ENCODE measurements at places on chromosomes 16 and 17.

- no peak for DNase-seq
Observed at GRCh38 chr16:85673529-85674417, 15.0 kb downstream of the GINS2 start.

DNA sequence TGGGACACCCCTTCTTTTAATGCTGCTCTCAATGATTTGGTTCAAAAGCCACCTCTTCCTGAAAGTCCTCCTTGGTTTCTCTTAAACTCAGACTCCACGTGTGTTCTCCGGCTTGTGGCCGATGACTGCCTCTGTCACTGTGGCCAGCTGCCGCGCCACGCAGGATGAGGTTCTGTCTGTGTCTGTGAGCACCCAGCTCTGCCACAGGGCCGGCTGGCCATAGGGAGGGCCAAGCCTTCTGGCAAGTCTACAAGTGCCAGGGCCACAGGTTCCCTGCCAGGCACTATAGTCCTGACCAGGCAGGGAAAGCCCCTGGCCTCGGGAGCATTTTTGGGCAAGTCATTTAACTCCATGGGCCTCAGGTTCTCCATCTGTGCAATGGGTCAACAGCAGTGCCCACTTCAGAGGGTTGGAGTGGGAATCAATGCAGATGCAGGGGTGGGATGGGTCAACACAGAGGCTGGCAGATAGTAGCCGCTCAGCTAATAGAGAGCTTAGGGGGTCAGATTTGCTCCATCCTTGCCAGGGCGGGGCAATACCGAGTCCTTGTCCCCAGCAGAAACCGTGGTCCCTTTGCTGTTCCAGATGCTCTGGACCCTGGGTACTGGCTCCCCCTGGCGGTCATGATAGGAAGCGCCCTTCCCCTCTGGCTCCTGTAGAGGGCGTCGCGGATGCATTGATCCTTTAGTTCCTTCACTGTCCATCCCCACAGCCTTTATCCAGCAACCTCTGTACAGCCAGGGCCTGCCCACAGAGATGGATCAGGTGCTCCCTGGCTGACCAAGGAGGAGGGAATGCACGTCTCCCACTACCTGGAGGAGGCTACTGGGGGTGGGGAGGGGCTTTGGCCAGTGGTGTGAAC lies 19.3 kb upstream of the ADGRG3 start:
- peak; percentile 68 for DNase-seq

- DNase-seq, result no peak
Observed at GRCh38 chr16:15874745-15875314, 13.6 kb downstream of the CEP20 start.

GRCh38 chr17:40452216-40452787 lies 9.1 kb downstream of the IGFBP4 start:
- DNase-seq, result no peak

DNA sequence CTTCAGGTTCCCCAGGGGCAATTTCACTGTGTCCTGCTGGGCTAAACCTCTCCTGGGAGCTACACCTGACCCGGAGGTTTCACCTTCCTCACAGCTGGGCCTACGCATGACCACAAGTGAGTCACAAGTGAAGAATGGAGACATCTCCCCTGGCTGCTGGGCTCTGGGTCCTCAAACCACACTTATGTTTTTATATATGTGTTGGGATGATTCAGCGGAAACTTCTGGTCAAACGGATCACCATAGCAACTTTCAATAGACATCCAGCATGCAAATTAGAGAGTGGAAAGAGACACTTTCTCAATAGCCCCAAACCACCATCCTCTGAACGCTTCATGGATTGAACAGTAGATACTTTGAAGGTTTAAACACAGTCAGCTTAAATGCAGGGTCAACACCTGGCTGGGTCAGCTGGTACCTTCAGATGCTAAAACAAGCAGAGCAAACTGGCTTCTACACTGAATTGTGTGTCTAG lies 28.0 kb upstream of the MAF start:
- DNase-seq, result no peak

GRCh38 chr16:11169641-11170040 lies 86.4 kb downstream of the SOCS1 start:
- DNase-seq, result no peak

DNA sequence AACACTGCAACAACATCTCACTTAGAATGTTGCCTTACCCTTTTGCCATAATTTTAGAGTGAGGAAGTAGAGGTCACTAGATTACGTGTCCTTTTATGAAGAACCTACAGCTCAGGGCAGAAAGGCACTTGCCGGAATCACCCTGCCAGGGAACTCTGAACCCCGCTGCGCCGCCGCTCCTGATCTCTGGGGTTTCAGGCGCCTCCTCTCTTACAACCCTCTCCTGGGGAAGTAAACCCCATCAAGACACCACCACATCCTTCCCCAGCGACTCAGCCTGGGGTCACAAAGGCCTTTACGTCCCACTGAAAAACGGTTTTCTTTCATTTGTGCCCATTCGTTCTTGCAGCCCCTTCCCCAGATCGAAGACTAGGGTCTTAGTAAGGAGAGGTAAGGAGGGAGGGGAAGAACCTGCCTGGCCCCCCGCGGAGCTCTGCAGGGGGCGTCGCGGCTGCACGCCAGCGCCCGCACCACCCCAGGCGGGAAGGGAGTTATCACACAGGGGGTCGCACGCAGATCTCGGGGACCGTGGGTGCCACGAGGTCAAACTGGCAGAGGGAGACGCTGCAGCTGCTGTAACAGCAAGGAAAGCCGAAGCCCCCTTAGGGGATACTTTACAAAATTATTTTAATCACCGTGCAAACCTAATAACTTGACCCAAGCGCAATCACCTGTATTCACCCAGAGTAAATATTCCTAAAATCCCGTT lies 1.0 kb upstream of the HLF start:
- DNase-seq, result no peak

DNA sequence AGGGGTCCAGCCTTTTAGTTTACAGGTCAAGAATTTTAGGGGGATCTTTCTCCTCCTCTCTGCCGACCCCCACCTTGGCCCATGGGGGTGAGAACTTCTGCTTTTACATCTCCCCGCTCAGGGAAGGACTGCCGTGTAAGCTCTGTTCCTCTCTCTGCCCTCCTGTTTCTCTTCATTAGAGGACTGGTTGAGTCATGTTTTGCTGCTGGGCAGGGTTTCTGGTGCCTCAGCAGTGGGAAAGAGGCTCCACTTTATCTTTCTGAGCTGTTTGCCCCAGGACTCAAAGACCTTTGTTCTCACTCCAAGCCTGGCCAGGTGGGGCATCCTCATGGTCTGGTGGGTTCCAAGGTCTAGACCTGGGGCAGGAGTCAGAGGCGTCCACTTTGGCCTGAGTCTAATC lies 93.0 kb downstream of the UTP18 start:
- DNase-seq, result no peak

DNA sequence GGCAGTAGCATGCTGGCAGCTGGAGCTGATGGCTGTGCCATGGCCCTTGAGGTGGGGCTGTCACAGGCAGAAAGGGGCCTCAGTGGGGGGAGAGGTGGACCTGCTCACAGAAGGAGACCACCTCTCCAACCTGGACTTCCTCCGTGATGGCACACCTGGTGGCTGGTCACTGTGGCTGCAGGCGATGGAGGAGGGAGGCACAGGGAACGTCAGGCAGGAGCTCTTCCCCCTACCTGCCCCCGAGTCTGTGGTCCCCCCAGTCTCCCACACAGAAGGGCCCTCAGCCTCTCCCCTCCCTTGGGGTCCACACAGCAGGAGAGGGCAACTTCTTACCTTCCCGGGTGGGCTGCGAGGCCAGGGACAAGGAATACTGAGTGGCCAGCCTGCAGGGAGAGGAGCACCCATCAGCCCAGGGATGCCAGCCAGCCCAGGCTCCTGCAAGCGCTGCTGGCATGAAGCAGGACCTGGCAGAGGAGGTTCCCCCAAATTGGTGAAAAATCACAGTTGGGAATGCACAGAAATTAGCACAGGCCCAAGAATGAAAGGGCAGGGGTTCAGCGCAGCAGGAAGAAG lies 96.5 kb downstream of the GOSR1 start:
- no peak for DNase-seq

DNA sequence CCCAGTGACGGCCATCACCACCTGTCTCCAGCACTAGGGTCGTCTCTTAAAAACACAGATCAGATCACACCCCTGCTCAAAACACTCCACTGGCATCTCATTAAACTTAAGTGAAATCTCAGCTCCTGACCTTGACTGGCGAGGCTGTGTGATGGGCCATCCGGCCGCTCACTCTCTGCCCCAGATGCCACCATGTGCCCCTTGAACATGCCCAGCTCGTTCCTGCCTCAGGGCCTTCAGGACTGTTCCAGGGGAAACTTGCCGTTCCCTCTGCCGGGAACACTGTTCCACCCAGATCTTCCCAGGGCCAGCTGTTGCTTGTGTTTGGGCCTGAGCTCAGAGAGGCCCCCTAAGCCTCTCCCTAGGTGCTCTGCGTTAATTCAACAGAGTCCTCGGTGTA lies 39.4 kb downstream of the RPH3AL start:
- no peak for DNase-seq

DNA sequence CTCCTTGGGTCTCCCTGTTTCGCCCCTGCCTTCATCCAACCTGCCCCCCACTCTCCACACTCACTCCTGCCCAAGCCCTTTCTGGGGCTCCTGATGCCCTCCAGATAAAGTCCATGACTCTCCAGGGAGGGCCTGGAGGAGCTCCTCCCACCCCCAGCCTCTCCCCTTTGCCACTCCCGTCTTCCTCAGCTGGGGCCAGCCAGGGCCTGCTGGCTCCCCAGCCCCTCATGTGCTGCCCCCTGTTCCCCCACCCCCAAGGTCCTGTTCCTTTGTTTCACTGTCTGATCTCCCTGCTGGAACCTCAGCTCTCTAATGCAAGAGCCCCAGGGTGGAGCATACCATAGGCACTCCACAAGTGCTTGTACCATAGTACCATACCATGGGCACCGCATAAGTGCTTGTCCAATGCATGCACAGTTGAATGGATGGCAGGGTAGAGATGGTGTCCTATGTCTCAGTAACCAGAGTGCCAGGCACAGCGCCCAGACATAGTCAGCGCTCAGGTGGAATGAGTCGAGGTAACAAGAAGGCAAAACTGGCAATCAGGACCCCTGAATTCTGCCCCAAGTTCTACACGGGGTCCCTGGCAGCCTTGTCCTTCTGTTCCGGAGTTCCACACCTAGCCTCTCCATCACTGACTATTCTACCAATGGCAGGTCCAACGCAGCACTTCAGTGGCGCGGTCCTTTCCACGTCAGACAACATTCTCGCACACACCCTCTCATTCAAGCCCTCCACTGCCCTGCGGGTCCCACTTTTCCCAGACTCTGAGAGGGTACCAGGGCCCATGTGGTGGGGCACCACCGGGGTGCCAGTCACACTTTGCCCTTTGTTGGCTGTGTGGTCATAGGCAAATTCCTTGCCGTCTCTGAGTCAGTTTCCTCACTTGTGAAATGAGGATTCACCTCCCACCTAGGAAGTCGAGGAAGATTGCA lies 1.4 kb downstream of the PLCD3 start:
- no peak for DNase-seq

DNA sequence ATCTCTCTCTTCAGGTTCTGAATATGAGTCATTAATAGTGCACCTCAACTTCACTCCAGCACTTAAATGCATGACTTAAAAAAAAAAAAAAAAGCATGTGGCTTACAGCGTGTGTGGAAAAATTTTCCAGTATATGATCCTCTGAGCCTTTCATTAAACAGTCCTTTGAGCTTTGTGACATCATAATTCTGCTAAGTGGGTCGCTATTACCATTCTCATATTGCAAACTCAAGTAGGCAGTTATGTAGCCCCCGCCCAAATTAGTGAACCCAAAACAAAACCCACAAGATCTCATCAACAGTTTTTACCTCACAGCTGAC lies 672 bp downstream of the CMTR2 start:
- DNase-seq, result peak; percentile 33

DNA sequence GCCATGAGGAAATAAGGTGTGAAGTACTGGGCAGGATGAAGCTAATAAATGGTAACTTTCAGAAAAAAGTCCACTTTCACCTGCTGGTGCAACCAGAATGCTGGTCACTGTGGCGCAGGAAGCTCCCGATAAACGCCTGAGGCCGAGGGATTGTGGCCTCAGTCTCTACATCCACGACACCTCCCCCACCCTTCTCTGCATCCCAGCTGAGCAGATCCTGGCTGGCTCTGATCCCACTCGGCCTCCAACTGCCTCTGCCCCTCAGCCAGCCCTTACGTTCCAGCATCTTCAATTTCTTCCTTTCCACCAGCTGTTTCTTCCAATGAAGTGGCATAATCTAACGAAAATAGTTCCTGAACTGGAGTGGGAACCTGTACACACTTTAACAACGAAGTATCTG lies 49.5 kb downstream of the COX4I1 start:
- no peak for DNase-seq

DNA sequence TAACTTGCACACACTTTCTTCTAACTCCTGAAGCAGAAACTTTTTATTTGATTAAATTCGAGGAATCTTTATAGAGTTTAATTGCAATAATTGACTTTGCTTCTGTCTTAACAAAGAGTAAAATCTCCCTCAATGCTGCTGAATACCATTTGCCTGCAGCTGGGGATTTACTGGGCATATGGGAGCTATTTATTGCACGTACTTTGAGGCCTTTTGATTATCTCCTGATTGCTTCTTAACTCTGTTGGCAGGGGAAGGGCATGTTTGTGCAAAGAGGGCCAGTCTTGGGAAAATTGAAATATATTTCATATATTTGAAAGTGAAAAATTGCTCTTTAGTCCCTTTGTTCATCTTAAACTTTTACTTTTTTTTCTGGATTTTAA lies 156.8 kb upstream of the CHMP6 start:
- DNase-seq, result no peak

GRCh38 chr17:44049294-44050060 lies 17.0 kb downstream of the LSM12 start:
- DNase-seq, result no peak

DNA sequence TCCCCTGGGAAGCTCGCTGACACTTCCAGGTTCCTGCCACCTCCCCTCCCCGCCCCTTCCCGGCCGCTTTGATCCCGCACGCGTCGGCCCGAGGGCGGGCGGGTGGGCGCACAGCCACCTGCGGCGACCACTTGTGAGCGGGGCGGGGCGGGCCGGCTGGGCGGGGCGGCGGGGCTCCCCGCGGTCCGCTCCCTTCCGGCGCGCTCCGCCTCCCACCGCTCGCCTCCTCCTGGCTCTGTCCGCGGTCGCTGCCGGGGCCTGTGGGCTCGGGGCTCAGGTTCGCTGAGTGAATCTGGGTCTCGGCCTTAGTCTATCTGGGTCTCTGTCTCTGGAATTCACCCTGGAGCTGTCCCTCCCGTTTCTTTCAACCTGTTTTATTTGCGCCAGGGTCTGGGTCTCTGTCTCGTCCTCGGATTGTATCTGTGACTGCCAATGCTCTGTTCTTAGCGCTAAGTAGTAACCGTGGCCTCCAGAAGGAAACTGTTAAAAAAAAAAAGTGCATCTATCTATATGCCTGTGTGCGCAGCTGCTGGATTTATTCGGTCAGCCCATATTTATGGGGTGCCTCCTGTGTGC lies 2.7 kb upstream of the HES7 start:
- no peak for DNase-seq
